ENCODE measurements at places on chromosomes 11 and 22.

DNA sequence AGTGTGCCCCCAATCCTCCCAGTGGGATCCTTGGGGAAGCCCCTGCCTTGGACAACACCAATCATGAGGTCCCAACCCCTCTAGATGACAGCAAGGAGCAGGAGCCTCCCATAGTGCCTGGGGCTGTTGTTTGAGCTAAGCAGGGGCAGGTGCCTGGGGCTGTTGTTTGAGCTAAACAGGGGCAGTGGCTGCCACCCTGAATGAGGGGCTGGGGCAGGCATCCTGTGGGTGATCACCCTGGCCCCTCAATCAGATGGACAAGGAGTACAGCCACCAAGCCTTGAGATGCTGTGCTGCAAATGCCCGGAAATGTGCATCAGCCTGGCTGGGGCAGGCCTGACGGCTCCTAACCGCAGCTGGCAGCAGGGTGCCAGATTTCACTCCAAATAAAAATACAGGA is 66.7 kb downstream of the MYEOV start:
- DNase-seq = no peak

DNA sequence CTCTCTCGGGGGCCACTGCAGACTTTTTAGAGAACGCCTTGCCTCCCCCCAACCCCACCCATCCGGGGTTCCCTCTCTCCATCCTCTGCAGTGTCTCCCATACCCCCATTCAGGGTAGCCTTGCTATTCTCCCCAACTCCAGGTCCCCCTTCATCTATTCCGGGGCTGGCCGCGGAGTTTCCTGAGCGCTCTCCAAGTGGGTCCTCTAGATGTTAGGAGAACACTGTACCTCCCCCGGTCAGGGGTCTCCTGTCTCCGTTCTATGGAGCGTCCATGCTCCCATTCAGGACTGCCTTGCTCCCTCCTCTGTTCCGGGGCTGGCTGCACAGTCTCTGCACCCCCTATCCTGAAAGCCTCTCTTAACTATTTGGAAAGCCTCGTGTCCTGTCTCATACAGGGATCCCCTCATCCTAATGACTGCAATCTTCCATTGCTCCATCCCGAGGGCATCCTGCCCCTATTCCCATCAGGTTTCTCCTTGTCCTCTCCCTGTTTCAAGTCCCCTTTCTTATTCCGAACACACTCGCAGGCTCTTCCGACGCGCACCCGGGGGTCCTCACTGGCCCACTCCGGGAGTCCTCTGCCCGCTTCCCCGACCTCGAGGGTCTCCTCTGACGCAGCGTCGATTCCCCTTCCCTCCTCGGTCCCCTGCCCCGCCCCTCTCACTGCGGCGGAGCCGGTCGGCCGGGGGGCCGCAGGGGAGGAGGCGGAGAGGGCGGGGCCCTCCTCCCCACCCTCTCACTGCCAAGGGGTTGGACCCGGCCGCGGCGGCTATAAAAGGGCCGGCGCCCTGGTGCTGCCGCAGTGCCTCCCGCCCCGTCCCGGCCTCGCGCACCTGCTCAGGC is at the start of gene NEFH:
Gene NEFH, plus strand, starts transcription at position 802 of the 845 bp plus-strand sequence. CDS start 45 bp downstream, outside the sequence.
- DNase-seq = no peak

DNA sequence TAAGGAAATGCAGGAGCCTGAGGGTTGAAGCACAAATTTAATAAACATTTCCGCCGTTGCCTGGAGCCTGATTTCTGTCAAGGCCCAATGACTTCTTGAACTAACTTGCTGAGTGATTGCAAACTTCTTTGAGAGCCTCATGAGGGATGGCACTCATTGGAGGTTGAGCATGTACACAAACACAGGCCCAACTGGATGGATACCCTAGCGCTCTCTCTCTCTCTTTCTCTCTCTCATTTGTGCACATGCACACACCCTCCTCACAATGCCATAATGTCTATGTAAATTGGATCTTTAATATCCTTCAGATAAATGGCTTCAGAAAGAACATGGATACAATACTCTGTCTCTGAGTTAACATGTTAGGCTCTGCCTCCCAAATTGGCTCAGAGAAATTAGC is 597.7 kb upstream of the CADM1 start:
- DNase-seq = no peak

DNA sequence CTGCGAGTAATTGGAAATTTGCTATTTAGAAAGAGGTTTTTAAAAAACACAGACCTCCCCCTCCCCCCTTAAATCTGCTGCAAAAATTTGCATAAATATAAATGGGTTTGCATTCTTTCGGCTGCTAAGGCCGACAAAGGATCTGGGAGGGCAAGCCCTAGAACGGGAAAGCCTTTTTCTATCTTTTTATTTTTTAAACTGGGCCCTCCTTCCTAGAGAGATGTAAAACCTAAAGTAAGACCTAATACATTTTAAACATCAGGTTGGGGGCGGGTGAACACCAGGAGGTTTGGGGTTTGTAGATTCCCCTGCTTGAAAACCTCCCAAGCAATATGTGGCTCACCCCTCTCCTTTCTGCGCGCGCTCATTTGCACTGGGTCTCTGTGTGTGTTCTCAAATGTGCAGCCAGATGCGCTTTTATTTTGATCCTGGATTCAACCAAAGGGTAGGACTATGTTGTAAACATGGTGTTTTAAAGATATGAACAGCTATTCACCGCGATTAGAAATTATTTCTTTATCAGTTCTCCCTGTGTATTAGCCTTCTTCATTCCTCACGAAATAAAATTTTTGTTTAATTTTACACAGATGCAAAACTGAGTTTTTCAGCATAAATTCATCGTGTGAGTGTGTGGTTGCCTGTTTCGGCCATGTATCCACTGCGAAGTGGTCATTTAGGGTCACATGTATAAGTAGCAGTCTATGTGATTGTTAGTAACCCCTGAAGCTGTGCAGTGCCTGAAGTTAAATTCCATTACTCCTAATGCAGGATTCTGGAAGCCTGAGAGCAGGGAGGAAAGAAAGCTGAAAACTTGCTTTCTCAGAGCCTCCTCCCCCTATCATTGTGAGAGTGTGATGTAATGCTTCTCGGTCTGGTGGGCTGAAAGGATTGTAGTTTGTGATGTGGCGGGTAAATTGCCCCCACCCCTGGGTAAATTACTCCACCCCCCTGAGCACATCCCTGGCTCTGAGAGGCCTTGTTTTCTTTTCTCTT is 988 bp downstream of the TNRC6B start:
- peak; percentile 34 for DNase-seq

DNA sequence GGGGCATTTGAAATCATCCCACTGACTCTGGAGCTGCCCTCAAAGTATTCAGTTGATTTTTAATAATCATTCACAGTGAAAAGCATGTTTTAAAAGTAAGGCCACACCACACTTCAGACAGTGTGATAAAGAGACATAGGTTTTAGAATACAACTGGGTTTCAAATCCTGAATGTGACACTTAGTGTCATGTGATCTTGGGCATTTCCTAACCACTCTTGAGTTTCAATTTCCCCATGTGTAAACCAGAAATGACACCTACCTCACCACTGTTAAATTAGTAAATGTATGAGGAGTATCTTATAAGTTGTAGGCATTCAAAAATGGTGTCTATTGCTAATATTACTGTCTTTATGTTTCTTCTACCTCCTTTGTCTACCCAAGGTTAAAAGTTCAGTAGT is 5.4 kb downstream of the TMEM123 start:
- no peak for DNase-seq

DNA sequence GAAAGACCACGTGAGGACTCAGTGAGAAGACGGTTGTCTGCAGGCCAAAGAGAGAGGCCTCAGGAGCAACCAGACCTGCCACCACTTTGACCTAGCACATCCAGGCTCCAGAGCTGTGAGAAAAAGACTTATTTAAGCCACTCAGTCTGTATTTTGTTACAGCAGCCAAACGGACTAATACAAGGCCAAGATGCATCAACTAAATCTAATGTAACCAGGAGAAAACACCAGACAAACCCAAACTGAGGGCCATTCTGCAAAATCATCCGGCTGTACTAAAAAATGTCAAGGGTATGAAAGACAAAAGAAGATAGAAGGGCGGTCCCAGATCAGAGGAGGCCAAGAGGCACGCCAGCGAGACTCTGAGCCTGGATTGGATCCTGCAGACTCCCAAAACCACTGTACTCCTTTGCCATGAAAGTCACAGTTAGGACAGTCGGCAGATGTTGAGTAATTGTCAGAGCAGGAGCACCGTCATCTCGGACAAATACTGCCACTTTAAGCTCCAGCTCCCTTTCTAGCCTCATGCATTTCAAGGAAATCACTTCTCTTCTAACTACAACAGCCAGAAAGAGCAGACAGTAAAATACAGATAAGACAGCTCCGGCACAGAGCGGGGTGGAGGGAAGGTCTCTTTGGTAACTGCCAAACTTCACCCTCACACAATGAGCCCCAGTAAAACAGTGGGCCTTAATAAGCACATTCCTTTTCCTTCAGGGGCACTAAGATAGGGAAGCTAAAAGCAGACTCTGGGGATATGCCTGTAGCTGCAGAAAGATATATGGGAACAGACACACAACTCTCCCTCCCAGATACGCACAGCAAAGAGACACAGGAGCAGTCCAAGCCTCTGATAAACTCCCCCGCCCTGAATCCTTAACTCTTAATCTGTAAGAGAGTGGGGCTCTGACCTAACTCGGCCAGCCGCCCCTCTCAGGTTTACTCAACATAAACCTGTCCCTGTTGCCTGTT is 3.5 kb upstream of the ZP1 start:
- no peak for DNase-seq

- no peak for DNase-seq
Measured at GRCh38 chr11:567011-567628, 6.3 kb downstream of the RASSF7 start.

- peak; percentile 58 for DNase-seq
Measured at GRCh38 chr11:62324731-62325556, 12.3 kb upstream of the ASRGL1 start.

DNA sequence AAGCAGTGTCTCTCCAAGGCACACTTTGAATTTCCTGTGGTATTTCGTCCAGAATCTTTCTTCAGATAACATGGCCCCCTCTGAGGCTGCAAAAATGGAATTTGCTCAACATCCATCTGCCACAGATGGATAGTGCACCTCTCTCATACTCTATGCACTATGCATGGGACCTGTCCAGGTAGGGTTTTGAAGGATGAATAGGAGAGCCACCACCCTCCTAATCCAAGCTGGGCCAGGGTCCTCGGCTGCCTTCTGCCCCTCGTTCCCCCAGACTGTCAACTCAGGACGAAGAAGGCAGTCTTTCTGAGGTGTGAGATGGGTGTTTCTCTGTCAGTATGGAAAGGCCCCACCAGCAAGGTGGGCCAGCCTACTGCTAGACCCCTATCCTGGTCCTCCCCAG is 56.4 kb downstream of the MN1 start:
- DNase-seq = no peak

DNA sequence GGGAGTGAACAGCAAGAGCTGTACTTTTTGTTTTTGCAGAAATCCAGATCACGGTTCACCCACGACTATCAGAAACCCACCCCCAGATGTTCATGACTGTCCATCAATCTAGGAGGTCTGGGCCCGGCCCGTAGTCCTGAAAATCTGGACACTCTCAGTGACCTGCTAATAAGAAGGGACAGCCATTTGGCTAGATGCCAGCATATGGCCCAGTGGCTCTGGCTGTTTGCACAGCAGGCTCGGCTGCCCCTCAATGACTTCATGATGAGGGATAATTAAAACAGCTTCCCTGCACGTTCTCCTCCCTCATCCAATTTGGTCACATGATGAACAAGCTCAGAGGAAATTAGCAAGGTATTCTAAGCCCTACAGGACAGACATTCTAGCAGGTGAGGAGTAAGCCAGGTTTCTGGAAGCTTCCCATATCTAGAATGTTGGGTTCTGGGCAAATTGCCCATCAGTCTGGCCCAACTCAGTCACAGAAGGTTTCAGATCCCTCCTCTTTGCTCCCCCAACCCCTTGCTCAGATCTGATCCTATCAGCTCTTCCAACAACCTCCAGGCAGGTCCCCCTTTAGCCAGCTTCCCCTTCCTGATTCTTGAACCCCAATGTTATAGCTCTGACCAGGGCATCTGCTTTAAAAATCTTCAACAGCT is 397.3 kb downstream of the SHANK2 start:
- DNase-seq = no peak

GRCh38 chr22:37455896-37456295 is 28.6 kb upstream of the ELFN2 start:
- DNase-seq = no peak

GRCh38 chr11:19873730-19874129 is 161.1 kb downstream of the NAV2 start:
- no peak for DNase-seq

- no peak for DNase-seq
Measured at GRCh38 chr11:19321351-19321750, 80.6 kb upstream of the E2F8 start.

DNA sequence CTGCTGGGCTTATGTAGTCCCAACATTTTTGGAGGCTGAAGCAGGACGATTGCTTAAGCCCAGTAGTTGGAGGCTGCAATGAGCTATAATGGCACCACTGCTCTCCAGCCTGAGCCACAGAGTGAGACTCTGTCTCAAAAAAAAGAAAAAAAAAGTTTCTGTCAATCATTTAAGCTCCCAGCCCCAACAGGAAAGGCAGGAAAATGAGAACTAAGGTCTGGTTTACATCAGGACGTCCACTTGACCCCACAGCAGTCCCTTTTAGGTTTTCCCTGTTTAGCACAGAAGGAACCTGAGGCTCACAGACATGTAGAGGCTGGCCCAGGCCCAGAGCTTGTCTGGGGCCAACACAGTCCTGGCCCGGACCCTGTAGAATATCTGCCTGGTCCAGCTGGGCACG is 9.2 kb upstream of the TTLL1 start:
- DNase-seq = no peak

- no peak for DNase-seq
Measured at GRCh38 chr11:4092026-4092425, 2.6 kb upstream of the RRM1 start.

DNA sequence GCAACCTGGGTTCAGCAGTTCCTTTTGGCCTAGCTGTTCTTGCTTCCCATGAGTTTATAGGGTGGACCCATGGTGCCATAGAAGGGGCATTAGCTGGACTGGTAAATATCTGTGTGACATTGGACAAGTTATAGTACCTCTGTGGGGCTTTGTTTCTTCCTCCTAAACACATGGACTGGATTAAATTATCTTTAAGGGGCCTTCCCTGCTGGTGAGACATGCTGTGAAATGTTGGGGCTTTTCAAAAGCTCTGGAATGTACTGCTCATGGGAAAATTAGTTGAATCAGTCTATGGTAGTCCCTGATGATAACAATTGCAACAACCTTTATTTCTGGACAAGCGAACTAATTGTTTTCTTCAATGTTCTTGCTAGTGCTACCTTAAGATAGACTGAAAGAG is 276.2 kb downstream of the BLID start:
- DNase-seq = no peak

- no peak for DNase-seq
Measured at GRCh38 chr11:105033781-105034180, 1.2 kb downstream of the CASP1 start.

- DNase-seq = no peak
Measured at GRCh38 chr22:40396882-40397281, 26.5 kb downstream of the SGSM3 start.
